ENCODE measurements at places on chromosomes 12 and 14.

DNA sequence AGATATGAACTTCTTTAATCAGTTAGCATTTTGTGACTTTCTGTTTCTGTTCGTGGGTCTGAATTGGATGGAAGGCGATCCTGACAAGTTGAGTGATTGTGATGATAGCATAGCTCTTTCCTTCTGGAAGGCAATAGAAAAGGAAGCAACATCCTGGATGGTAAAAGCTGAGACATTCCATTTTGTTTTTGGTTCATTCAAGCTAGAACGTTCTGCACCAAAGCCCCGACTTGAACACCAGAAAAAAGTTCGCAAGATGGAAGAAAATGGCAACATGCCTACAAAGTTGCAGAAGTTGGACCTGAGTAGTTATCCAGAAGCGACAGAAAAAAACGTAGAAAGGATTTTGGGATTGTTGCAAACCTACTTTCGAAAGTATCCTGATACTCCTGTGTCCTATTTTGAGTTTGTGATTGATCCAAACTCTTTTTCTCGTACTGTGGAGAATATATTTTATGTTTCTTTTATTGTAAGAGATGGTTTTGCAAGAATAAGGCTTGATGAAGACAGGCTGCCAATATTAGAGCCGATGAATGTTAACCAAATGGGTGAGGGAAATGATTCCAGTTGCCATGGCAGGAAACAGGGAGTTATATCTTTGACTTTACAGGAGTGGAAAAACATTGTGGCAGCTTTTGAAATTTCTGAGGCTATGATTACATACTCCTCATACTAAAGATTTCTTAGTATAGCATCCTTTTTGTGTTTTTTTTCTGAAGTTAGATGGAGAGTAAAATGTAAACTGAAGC, 896 bp downstream of the EID3 start:
- no peak for DNase-seq

- DNase-seq = no peak
These were observed 23.2 kb downstream of the AP5M1 start for GRCh38 chr14:57291692-57292647.

- DNase-seq = no peak
These were observed 88.8 kb downstream of the TMX1 start for GRCh38 chr14:51328772-51329353.

GRCh38 chr14:102982852-102983470, 60.5 kb downstream of the AMN start:
- DNase-seq = no peak
